ENCODE measurements at places on chromosomes 7 and 10.

GRCh38 chr10:117544004-117544701 is 1.6 kb downstream of the EMX2 start:
- no peak for DNase-seq

GRCh38 chr10:70109064-70109729 is 23.4 kb downstream of the AIFM2 start:
- DNase-seq, result no peak

DNA sequence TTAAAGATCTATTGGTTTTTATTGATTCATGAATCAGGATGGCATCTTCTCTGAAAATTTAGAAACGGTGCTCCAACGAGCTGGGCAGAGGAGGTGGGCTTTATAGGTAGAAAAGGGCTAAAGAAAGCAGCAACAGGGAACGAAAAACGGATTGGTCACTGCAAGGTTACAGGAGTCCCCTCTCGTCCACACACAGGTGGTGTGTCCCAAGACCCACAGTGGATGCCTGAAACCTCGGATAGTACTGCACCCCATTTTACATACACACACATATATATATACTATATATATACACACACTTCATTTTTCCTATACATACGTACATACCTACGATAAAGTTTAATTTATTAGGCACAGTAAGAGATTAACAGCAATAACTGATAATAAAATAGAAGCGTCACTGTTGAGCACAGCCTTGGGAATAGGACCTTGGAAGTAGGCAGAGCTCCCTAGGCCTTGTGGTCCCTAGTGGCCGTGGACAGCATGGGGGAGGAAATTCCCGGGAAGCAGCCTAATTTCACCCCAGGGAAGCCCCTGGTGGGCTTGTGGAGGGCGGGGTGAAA is 737 bp upstream of the NUB1 start:
- DNase-seq, result no peak

- no peak for DNase-seq
These were observed 103.5 kb downstream of the SND1 start for GRCh38 chr7:127755521-127755920.

GRCh38 chr7:70614237-70615045 is 517.5 kb upstream of the GALNT17 start:
- DNase-seq, result no peak

- no peak for DNase-seq
These were observed 35.2 kb downstream of the STK17A start for GRCh38 chr7:43618073-43618472.

DNA sequence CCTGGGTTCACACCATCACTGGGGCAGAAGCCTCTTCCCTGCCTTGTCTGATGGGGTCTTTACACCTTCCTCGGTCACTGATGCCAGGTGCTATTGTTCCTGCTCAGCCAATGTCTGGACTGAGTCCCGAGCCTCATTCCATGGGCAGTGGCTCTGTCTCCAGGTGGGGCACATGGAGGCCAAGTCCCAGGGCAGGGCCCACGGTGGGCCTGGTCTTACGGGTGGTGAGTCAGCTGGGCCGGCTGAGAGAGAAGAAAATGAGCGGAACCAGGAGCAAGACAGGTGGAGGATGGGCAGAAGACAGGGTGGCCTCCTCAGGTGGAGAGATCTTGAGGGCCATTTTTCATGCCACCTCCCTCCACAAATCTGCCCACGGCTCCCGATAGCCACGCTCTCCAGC is 131.7 kb upstream of the FAM20C start:
- DNase-seq, result no peak

DNA sequence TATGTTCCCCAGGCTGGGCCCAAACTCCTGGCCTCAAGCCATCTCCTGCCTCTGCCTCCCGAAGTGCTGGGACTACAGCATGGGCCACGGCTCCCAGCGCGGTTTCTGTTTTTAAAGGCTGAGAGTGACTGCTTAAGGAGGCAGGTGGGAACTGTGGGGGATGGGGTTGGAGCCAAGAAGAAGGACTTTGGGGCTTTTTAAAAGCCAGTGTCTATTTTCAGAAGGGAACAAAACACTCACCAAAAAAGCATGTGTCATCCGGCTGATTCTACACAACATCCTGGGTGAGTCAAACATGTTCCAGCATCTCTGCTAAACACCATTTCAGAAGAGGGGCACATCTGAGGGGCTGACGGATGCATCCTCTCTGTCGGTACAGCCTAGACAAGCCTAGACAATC is 824.5 kb downstream of the TYW1 start:
- DNase-seq, result no peak

- no peak for DNase-seq
These were observed 340.2 kb downstream of the LRMDA start for GRCh38 chr10:75771606-75772005.

DNA sequence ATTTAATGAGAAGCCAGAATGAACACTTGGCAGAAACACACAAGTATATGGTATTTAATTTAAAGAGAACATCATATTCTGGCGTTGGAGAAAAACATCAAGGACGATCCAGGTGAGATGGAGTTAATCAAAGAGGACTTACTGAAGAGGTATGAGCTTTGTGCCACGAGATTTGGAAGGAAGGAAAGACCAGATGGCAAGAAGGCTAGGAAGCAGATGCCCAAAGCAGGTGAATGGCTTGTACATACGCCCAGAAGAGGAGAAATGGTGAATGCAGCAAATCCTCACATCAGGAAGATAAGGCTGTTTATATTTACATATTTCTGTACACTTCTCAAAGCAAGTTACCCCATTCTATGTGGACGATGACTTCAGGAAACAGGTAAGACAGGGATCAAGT is 163.9 kb upstream of the PLXNA4 start:
- no peak for DNase-seq

DNA sequence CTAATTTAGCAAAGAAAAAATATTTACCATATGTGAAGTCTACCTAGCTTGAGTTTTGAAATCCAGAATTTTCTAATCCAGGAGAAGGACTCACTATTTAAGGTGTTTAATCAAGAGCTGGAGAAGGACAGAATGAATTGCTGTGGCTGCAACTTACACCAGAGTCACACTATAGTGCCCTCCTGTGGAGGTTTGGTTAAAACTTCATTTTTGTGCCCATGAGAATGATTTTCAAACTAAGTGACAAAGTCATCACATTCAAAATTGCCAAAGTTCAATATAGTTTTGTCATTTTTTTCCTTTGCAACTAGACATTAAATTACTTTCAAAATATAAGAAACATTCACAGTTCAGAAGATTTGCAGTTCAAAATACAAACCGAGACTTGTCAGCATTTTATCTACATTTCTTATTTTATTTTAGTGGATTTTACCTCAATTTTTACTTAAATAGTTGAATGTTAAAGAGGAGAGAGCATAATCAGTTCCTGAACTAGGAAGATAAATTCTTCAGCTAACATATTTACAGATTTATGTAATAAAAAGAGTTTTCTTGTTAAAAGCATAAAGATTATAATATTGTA is 70.7 kb downstream of the CABCOCO1 start:
- DNase-seq, result peak; percentile 30

DNA sequence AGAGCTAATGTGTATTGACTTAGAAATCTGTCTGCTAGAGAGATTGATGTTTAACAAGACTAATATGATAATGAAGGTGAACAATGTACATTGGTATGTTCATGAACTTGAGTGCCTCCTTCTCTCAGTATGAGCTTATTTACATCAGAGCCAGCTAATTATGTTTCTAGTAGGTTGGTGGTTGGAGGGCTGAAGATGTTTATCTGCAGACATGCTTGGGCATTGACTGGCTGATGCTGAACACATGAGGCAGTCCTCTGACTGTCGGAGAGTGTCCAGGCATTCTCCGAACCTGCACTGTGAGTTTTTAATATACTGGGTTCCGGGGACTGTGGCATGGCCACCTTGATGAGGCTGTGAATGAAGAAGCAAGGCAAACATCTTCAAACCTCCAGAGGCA is 47.5 kb downstream of the BMPER start:
- no peak for DNase-seq

DNA sequence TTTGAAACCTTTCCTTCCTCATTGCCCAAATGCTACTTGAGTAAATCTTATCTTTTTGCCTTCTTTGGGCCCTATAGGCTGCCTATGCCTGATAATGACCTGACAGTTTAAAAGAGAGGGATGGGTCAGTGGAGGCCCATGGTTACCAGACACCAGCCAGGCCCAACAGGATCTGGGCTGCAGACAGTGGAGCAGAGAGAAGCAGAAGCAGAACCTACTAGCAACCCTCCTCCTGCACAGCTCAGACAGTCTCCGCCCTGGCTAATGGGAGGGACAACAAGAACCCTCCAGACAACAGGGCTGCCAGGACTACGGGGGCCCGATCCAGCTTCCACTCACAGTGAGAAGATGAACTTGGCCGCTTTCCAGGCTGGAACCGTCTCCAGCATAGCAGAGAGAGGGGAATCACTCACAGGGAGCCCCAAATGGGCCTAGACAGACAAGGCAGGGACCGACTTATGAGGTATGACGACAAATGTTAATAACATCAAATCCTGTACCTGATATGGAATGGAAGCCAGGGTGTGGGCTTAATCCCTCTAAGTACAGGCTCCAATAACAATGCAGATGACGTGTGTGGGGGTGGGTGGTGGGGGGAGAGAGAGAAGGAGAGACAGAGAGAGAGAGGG is 31.7 kb upstream of the DGKI start:
- DNase-seq, result no peak

- no peak for DNase-seq
These were observed 278.6 kb upstream of the HABP2 start for GRCh38 chr10:113274176-113274829.

GRCh38 chr10:103985726-103986125 is 18.8 kb downstream of the SLK start:
- no peak for DNase-seq

All from CD4-positive, alpha-beta T cell treated with Interleukin-4 for 4 hours (primary cell).